ENCODE measurements at places on chromosomes 1 and 21. TPM values are rescaled to one million over a fixed set of nuclear protein-coding genes. Genes with fewer than 3 reads are reported as not detected.

DNA sequence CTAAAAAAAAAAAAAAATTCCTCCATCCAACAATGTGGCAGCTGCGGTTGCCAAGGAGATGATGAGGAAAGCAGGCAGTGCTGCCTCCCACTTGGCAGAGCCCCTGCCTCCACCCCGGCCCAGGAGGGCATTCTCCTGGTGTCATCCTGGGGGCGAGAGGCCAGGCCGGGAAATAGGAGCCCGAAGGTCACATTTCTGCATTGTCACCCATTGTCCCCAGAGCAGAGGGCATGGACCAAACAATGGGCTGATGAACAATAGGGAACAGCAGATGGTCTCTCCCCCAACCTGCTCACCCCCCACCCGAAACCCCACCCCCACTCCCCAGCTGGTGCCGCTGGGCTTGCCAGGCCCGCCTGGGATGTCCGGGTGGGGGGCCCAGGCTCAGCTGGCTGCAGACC, 37.3 kb downstream of the CAMK2N1 start:
- DNase-seq: no peak

RCAN3 gene
- total RNA-seq: 24.9 TPM

DNA sequence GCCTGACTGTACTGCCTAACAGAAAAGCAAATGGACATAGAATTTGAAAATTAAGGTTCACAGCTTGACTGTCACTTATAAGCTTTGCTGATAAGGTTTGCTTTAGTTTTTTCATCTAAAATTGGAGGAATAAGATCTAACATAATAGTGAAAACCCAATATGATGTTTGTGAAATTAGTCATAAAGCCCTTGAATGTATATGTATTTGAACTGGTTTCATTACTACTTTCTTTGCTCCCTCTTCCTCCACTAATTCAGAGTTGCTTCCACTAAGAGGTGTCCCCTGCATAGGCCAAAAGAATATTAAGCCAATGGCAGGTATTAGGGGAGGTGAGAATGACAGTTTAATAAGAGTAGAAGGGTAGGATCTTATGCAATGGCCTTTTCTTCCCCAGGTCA, 10.5 kb downstream of the PRPF38A start:
- no peak for DNase-seq

DNA sequence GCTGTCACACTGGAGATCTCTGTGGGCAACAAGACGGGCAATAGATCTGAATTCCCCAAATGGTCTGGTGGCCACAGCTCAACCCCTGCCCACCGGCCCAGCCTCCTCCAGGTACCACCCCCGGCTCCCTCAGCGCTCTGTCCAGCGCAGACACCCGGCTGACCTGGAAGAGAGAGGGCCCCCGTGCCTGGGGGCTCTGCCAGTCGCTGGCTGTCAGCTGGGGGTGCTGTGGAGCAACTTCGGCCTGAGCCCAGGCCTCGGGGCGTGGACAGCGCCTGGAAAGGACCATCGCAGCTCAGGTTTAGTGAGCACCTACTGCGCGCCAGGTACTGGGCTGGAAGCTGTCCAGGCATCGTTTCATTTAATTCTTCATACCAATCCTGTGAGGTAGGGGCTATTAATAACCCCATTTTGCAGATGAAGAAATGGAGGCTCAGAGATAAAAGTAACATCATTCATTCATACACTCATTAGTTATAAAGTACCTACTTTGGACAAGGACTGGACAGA, 51.0 kb downstream of the AHDC1 start:
- DNase-seq: no peak

LCE3D gene
- not detected for total RNA-seq

GRCh38 chr21:42500736-42501135, 4.7 kb upstream of the RSPH1 start:
- no peak for DNase-seq

DNA sequence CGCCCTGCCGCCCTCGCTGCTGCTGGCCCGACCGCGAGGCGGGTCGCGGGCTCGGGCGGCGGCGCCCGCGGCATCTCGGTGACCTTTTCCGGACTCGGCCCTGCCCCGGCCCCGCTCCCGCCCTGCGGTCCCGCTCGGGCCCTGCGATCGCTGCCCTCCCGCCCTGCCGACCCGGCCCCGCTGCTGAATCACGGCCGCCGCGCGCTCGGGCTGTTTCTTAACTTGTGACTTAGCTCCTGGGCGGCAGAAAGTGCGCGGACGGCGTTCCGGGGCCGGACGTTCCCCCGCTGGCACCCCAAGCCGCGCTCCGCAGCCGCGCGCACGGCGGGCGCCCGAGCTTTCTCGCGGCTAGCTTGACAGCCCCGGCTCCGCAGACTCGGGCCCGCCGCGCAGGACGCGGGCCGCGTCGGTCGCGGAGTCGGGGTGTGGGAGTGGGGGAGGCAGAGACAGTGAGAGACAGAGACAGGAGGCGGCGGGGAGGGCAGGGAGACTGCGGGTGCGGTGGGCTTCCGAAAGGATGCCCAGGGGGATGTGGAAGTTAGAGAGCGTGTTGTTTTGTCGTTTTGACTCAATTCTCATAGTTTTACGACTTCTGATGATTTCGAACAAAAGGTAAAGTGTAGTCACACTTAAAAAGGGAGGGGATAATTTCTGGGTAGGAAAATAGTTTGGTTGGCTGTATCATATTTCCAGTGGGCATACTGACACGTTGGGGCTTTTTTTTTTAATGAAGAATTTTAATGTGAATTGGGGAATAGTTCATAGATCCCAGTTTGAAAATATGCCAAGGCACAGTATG, 49.8 kb downstream of the PRDM2 start:
- peak; percentile 57 for DNase-seq

DNA sequence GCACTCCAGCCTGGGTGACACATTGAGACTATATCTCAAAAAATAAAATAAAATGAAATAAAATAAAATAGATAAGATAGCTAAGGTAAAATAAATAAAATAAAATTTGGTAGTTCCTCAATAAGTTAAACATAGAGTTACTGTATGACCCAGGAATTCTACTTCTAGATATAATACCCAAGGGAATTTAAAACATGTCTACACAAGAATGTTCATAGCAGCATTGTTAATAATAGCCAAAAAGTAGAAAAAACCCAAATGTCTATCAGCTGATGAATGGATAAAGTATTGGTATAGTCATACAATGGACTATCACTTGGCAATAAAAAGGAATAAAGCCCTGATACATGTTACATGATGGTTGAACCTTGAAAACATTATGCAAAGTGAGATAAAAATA, 47.8 kb downstream of the CEP350 start:
- DNase-seq: no peak

GRCh38 chr1:6675941-6676340, 25.7 kb downstream of the DNAJC11 start:
- no peak for DNase-seq

GRCh38 chr21:37849506-37850102, 66.7 kb downstream of the KCNJ6 start:
- DNase-seq: no peak

OR6K2 gene
- not detected for total RNA-seq

FCGR3A gene
- 4.0 TPM for total RNA-seq

DNA sequence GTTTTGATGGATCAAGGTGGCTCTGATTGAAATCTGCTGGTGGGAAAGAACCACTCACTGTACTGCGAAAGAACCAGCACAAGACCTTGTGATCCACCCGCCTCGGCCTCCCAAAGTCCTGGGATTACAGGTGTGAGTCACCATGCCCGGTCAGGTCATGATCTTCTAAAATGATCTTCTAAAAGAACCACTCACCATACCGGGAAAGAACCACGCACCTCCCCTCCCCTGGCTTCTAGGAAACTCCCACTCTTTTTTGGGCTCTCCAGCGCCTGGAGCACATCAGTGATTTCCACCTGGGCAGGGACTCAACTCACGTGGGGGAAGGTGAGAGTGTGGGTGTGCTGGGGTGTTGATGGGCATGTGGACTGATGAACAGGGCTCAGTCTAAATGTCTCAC, 7.9 kb upstream of the RAB7B start:
- DNase-seq: no peak

DNA sequence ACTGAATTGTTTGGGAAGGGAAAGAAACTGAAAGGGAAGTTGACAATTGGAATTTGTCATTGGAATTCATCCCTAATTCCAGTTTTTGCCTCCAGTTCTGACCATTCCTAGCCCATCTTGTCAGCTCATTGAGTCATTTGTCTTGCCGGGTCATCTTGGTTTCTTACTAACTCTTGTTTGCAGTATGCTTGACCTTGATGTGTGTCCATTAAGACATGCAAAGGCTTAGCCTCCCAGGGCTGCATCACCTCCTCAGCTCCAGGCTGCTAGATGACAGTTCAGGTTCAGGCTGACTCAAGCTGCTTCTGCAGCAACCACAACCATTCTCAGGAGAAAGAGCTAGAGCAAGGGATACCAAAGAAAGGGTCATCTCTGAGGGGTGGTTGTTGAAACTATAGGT, 151.3 kb upstream of the PTGFR start:
- no peak for DNase-seq

WDR64 gene
- 0.80 TPM for total RNA-seq

GRCh38 chr1:40389322-40389803, 15.8 kb downstream of the SMAP2 start:
- DNase-seq: no peak

DNA sequence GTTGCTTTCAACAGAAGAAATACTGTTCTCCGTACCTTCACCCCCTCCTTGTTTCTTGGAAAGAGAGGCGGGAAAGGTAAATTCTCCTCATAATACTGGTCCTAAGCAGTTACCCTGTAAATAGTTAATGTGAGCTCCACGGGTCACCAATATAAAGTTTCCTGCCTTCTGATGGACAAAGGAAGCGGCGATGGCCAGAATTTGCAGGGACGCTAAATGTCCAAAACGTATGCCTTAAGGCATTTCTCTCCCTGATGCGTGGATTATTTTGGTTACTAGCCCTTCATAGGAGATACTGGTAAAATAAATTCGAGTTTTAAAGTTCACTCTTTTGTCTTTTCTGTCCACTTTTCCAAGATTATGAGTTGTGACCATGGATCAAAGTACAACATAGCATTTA, 898 bp upstream of the PTGS2 start:
- DNase-seq: peak; percentile 5

GRCh38 chr1:218296162-218296561, 11.1 kb downstream of the RRP15 start:
- DNase-seq: no peak

- no peak for DNase-seq
Observed at GRCh38 chr1:54249819-54250435, 50.0 kb downstream of the MRPL37 start.

DNA sequence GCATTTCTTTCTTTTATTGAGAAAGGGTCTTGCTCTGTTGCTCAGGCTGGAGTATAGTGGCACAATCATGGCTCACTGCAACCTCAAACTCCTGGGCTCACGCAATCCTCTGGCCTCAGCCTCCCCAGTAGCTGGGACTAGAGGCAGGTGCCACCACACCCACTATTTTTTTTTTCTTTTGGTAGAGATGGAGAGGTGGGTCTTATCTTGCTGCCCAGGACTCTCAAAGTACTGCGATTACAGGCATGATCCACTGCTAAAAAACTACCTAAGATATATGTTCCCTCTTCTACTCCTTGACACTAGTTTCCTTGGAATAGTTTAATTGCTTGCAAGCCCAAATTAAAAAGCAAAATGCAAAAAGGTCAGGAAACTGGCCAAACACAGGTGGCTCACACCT, 56.9 kb upstream of the GUCA2A start:
- DNase-seq: no peak

DNA sequence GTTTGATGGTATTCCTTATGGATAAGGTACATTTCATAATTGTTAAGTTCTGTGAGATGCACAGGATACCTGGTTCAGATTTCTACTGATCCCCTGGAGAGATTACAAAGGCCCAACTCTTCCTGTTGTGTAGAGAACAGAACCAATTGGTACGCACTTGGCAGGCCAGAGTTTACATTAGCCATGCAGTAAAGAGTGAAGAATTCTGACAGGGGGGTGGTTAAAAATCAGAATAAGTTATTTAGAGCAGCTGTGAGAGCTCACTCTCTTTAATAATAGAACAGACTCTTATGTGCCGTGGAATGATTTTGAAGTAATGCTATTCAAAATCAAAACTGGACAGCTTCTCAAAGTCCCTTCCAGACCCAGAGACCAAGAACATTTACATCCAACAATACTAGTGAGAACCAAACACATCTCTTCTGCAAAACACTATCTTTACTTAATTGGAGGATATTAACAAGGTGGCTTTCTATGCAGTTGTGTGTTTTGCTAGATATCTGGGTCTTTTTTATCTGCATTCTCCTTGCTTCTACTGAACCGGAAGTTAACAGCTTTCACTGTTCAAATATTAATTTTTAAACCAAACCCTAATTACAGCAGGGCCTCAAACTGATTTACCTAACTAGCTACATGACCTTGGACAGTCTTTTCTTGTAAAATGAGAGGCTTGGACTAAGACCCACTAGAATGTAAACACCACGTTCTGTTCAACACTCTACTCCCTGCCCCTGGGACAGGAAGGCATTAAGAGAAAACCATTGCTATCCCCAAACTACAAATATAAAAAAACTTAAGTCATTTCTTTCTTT, 4.0 kb downstream of the USP24 start:
- no peak for DNase-seq

OR2T29 gene
- total RNA-seq: not detected

CELA2A gene
- not detected for total RNA-seq

VWA5B1 gene
- not detected for total RNA-seq

FABP3 gene
- 1.1 TPM for total RNA-seq

PCP4 gene
- total RNA-seq: not detected

- no peak for DNase-seq
Observed at GRCh38 chr1:86380257-86380861, 15.8 kb downstream of the ODF2L start.

DNA sequence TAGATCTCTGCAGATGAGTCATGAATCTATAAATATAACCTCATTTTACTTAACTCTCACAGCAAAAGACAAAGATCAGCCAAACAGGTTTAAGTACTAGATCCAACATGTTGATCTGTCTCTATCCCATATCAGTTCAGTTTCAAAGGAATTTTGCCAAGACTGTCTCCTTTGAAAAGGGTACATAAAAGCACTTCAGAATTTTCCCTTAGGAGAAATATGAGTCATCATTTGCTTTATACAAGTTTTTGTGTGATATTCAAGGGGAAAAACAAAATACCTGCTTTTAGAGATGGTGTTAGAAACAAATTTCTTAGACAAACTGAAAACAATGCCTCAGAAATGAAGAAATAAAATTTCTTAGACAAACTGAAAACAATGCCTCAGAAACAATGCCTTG, 73.5 kb upstream of the LRRC7 start:
- no peak for DNase-seq

C1orf87 gene
- total RNA-seq: 0.23 TPM

Measured in endothelial cell (in vitro differentiated cells).